NCI-H2029 treated with DMSO at 0.1 percent for 48 hours (cell line): ENCODE measurements at places on chromosomes 2 and 18.

DNA sequence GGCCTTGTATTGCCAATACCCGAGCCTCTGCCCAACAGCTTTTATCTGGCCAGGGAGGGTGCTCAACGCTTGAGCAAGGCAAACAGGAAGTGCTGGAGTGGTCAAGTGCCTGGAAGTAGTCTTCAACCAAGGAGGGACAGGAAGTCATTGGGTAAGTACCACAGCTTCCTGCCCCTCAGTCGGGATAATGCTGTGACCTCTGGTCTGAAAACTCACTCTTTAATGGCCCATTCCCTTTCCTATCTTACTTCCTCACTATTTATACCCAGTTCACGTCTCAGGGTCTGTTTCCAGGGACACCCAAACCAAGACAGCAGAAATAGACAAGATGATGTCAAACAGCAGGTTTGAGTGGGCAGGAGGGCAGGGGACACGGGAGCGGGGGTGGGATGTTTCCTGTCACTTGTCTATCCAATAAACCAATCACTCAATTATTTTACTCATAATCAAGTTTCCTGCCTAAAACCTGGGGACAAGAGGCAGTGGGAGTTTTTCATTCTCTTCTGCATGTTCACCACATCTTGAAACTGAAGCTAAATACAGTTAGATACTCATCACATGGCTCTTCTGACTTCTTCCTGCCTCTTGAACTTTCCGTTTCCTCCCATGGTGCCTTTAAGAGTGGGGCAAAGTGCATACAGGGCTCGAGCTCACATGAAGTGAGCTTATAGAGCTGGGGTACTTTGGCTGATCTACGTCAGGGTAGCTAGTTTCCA, 68.9 kb upstream of the CAB39 start:
- peak; percentile 41 for DNase-seq

DNA sequence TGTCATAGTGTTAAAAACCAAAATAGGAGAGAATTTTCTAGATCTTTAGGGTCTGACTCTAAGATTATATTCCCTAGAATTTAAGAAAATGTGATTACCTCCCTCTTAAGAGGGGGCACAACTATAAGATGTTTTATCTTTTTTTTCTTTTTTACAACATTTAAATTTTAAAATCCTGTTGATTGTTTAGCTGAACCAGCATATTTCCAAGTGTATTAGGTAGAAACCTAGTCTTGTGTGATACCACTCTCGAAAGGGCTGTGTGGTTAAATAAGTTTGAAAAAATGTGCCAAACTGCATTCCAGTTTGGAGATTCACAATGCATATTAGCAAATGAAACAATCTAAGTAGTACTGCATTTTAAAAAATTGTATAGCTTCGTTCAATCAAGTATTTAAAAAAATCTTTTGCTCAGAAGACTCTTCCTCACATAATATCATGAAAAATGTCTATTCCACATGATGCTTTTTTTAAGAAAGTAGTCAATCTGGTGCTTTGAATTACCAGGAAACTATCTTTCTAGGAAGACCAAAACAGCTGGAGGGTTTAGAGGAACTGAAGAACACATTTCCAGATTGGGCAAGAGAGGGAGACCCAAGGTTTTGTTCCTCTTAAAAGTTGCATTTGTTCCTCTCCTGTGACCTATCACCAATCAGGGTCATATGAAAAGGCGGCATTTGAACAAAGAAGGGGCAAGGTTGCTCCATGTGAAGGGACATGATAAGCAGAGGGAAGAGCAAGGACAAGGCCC, 98.8 kb downstream of the DPP4 start:
- DNase-seq, result no peak

DNA sequence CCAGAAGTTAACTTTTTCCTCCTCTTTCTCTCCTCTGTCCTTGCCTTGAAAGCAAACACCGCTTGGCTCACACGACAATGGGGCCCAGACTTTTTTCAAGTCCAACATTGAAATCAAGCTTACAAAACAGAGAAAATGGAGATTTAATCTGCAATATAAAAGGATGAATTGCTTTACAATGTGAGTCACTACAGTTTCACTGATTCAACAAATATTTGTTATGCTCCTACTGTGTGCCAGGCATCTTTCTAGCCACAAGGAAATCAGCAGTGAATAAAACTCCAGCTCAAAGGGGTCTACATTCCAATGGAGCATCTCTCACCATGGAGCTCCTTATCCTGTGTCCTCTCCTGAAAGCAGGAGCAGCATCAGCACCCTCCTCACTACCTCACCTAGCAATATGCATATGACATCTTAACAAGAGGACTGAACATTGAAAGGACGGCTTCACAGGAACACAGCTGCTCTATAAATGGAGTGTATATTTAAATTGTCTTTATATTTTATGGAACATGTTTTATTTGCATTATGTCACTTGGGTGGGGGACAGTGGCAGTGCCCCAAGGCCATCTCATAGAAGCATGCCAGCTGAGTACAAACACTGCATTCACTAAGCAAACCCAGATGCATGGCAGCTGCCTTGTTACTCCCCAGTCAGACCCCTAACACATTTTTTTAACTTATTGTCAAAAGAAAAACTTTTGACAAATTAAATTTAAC, 39.5 kb downstream of the PKDCC start:
- no peak for DNase-seq

DNA sequence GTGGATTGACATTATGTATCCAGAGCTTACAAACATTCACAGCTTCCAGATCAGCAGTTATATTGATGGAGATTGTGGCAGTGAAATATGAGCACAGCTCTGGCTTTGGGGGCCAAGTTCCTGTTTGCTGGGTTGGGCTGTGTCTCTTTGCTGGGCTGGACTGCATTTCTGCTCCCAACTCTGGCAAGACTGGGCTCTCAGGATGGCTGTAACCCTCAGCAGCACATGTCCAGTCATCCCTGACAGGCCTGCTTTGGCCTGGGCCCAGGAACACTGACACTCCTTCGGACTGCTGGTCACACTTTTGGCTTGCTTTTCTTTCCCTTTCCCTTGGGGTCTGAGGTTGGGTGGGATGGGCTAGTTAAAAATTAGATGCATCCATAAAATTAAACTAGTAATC, 17.9 kb upstream of the VPS4B start:
- no peak for DNase-seq

DNA sequence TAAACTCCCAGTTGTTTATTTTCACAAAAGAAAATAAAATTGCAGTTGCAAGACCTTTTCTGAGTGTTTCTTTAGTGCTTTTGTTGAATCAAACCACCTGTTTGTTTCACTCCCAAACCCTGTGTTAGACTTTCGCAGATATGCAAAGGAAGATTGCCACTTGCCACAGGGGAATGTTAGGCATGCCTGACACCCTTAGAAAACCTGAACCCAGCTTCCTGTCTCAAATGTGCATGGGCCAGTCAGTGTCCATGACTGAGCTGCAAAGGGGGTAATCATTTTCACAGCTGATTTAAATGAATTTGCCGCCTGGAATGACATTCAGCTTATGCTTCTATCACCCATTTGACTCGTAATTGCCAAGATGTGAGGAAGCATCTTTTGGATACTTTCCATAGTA, 17.5 kb downstream of the TGOLN2 start:
- DNase-seq, result no peak

- DNase-seq, result no peak
These were observed 60.6 kb downstream of the CCDC93 start for GRCh38 chr2:117953231-117953630.

DNA sequence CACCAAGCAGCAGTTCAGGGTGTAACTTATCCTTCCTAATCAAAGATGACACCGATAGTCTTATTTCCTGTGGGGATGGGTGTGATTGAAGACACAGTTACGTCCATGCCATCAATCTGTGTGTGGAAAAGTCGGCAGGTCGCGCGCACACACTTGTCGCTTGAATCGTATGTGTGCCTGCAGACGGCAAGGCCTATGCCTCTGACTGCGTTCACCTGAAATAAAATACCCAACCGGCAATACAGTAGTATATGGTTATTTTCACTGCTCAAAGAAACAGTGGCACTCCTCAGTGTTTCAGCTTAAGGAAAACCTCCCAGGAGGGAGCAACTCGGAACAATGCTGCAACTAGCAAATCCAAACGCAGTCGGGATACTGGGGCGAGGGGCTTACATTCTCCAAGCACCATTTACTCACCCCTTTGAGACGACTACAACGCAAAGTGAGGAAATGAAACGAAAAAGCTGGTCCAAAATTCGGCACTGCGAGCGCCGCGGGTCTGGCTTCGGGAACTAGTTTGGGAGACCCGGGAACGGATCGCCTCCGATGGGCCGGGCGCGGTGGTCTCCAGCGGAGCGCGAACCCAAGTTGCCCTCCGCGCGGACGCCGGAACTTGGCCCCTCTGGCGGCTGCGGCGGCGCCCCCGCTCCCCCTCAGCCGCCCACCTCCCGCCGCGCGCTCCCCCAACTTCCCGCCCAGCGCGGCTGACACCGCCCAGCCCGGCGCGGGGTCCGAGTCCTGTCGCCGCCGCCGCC, 675 bp downstream of the PRKD3 start:
- no peak for DNase-seq

DNA sequence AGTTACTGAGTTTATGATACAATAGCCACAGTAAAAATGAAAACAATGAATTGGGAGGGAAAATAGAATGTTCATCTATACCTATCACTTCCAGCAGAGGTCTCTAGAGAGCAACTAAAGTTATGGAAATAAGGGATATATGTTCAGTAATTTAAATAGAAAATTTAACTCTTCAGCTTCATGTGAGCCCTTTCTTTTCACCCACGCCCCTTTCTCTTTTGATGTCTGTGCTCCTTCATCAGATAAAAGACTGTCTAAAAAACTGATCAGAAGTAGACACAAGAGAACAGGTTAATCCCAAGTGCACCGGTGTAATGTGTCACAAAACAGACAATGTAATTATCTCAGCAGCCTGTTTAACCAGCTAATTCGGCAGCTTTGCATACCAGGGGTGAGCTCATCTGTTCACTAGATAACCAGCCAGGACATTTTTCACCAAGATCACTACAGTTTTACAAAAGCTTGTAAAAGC, 238.5 kb upstream of the ERBB4 start:
- peak; percentile 40 for DNase-seq

DNA sequence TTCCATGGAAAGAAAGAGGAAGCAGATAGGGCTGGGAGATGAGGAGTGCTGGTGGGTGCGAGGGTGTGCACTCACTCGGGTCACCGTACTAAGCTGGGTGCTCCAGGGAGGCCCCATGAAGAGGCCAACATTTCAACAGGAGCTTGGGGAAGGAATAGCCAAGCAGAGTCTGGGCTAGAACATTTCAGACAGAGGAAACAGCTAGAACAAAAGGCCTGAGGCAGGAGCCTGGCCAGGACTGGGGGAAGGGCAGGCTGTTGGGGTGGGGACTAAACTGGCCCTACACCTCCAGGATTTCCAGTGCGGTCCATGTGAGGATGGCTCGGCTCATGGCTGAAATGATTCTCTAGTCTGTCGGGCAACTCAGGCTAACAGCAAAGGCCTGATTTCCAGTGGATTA, 90.8 kb downstream of the ZFP36L2 start:
- no peak for DNase-seq

DNA sequence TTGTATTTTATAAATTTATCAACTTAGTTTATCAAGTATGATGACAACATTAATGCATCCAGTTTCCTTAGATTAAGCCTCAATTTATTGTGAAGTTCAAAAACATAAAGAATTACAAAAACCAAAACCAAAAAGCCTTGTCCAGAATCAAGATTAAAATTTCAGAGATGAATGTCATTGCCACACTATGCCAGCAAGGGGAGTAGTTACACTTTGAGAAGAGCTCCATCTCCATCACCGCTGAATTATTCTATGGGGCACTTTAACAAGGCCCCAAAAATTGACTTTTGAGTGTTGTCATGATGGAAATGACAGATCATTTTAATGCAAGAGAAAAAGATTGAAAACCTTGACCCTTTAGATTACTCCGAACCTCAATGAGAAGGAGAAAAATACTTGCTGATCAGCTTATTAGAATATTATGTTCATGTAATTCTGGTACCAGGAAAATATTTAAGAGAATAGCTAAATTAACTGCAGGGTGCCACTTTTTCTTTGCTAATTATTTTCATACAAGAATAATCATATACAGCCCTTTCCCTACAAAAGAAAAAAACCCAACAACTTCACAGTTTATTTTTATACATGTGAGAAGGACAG, 152.5 kb upstream of the AQP4 start:
- no peak for DNase-seq

GRCh38 chr2:170247333-170247732, 69.4 kb downstream of the MYO3B start:
- no peak for DNase-seq

GRCh38 chr2:127665267-127665893, 9.9 kb downstream of the LIMS2 start:
- no peak for DNase-seq

- DNase-seq, result no peak
These were observed 13.1 kb downstream of the STARD7 start for GRCh38 chr2:96195410-96196066.

- no peak for DNase-seq
These were observed 10.3 kb downstream of the HOXD3 start for GRCh38 chr2:176167398-176167797.

- no peak for DNase-seq
These were observed 58.6 kb downstream of the KCNG2 start for GRCh38 chr18:79856119-79857007.

- no peak for DNase-seq
These were observed 9.3 kb downstream of the NCK2 start for GRCh38 chr2:105754011-105754410.

DNA sequence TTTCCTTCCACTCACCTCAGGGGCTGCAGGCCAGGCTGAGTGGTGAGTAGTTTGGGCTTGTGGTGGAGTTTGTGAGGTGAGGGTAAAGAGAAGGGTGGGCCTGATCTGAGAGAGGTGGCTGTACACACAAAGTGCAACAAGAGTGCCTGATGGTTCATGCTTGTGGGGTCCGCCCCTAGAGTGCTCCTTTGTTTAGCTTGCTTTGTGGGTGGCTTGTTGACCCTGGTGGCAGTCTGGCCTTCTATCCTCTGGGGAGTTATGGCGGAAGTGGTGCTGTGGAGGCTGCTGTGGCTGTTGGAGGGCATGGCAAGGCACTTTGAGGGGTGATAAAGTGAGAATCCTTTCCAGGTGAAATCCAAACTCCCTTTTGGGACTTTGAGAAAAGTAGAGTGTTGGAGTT, 10.6 kb downstream of the UBE2F start:
- DNase-seq, result no peak

DNA sequence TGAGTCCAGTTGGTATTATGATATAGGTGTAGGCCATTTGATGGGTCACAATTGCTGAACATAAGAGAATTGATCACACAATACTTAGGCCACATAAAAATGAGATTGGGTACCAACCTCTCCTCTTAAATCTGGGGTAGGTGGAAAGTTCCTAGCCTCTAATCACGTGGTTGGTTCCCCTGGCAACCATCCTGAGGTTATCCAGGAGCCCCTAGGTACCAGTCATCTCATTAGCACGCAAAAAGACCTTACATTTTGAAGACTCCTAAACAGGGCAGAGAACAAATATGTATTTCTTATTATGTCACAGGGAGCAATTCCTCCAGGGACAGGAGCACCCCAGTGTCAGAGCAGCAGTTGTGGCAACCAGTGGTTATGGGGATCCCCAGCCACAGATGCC, 12.7 kb upstream of the SELENOI start:
- DNase-seq, result no peak
